ENCODE measurements at places on chromosomes 12 and 14.

DNA sequence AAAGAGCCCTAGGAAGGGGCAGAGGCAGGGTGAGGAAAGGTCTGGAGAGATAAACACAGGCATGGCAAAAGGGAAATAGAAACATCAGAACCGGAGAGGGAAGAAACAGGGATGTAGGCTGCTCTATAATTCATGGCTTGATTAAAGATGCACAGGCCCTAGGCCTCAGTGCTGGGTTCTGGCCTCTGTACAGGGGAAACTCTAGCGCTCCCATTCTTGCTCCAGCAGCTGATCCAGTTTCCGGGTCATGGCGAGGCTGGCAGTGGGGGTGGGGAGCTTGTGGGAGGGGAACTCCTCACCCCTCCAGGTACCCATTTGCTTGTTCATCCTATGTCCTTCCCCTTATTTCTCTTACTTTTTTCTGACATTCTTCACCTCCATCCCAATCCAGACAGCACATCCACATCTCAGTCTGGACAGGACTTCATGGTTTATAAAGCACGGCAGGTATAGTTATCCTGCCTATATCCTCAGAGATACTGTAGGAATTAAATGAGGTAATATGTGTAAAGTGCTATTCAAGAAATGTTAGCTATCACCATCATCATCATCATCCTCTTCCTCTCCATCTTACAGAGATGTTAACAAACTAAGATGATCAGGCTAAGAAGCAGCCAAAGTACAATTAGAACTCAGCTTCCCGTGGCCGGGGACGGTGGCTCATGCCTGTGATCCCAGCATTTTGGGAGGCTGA is 8.0 kb upstream of the GPR84 start:
- no peak for DNase-seq

DNA sequence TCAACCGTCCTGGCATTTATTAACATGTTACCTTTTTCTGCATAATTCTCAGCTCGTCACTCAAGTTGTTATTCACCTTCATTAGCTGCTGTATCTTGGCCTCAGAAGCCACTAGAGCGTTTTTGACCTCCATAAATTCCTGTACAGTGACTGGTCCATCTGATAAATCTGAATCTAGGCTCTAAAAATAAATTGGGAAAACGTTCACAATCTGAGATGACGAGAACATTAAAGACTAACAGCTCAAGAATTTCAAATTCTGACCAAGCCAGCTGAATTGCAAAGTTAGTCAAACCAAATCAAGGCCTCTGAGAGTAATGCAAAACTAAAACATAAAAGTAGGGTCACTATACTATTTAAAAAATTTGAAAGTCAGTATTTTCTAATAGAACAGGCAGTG is 45.0 kb downstream of the GIT2 start:
- DNase-seq, result no peak

DNA sequence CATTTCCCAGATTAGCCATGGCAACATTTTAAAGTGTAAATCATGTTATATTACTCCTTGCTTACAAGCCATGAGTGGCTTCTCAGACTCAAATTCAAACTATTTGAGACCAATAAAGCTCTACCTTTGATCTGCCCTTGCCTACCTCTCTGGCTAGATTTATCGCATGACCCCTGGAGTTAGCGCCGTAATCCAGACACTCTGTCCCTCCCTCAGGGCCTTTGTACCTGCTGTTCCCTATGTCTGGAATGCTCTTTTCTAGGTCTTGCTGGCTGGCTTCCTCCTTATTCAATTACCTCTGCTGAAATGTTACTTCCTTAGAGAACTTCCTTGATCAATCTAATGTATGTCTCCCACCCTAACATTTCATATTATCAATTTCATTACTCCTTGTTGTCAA is 16.3 kb downstream of the SIX4 start:
- no peak for DNase-seq

- no peak for DNase-seq
Measured at GRCh38 chr12:96404696-96405095, 4.5 kb upstream of the CDK17 start.

DNA sequence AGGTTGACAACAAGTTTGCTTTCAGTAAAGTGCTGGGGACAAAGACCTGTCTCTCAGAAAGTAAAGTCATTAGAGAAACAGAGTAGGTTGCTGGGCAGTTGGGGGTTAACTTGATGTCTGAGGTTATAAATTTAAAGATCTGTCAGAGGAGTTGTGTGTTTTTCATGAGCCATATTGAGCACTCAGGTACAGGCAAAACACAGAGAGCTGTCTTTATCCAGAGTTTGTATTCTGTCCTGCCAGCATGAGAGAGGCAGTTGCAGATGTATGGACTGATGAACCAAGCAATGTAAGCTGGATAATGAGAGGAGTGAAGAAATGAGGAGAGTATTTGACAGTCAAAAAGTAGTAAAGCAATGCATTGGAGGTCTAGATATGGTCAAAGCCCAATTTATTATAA is 156.7 kb downstream of the SLC41A2 start:
- no peak for DNase-seq

- DNase-seq, result no peak
Measured at GRCh38 chr12:13223941-13224340, 27.4 kb downstream of the EMP1 start.

DNA sequence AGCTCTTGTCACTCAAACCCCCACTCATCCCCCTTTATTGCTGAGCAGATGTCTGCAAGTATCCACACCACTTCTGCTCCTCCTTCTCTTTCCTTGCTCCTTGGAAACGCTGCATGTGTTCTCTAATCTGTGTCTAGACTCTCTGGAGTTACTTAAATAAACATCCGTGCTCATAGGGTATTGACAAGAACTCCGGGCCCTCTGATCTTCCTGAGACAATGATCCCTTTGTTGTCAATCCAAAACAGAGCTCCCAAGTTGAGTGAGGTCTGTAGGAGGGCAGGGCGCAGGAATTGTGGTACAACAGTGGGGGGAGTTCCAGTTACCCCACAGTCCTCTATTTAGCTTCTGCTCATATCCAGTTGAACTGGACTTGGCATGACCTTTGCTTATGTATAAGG is 489.0 kb downstream of the SNAPC1 start:
- no peak for DNase-seq

- no peak for DNase-seq
Measured at GRCh38 chr14:92484132-92484823, 29.3 kb upstream of the RIN3 start.

DNA sequence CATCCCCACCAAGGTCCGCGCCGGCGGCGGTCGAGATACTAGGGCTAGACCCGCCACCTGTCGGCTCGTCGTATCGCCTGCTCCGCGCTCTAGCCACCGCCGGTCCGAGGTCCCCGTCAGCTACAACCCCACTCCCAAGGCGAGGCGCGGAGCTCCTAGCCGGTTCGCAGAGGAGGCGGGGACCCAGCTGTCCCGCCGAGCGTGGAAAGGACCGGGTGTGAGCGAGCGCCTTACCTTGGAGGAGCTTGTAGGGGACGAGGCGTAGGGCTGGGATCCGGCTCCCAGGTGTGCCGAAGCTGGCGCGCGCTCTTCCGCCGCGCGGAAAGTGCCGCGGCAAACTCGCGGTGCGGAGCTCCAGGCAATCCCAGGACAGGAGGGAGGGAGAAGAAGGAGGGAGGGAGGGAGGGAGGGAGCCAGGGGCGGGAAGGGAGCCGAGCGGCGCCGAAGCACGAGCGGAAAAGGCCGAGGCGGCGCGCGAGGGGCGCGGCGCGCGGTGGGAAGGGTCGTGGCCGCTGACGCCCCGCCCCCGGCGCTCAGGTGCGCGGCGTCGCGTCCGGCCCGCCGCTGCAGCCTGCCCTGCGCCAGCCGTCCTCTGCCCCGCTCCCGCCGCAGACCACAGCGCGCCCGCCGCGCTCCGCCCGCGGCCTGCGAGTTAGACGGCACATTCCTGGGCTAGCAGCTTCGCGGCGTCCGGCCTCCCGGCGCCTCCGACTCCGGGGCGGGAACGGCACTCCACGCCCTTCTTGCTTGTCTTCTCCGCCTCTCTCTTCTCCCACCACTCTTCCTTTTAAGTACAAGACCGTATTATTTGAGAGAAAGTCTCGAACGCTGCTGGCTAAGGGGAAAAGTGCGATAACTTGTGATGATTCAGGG is at the start of gene PAWR:
PAWR (minus strand) TSS at position 327 of the 873 bp plus-strand sequence. CDS start 720 bp downstream, outside the sequence.
- DNase-seq, result peak; percentile 32

Measured in activated naive CD4-positive, alpha-beta T cell treated with anti-CD3 and anti-CD28 coated beads, Interleukin-2, amount 50 U/mL, for 72 hours (primary cell).